ENCODE measurements at places on chromosomes 11 and 22. TPM values are rescaled to one million over a fixed set of nuclear protein-coding genes. Genes with fewer than 3 reads are reported as not detected.

Gene HORMAD2
- total RNA-seq: not detected

Gene SYCE3
- total RNA-seq: not detected

Gene CALCA
- total RNA-seq: not detected

Gene SLC25A1
- total RNA-seq: 50.3 TPM

GRCh38 chr11:72160319-72160718 lies 24.8 kb downstream of the FOLR3 start:
- DNase-seq: no peak

Gene EIF3M
- total RNA-seq: 162 TPM

DNA sequence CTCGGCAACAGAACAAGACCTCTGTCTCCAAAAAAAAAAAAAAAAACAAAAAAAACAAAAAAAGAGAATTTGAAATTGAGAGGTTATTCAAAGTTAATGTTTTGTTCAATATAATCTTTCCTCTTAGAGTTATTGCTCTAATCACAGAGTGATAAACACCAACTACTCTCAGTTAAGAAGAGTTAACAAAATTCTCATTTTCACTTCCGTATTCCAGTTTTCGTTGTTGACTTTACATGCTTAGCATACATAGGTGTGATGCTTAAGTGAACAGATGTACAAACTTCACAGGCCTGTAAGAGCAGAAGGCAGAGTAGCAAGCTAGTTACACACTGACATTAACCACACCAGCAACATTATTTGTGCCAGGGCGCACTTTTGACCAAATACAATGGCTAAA lies 12.3 kb downstream of the EIF4ENIF1 start:
- no peak for DNase-seq

DNA sequence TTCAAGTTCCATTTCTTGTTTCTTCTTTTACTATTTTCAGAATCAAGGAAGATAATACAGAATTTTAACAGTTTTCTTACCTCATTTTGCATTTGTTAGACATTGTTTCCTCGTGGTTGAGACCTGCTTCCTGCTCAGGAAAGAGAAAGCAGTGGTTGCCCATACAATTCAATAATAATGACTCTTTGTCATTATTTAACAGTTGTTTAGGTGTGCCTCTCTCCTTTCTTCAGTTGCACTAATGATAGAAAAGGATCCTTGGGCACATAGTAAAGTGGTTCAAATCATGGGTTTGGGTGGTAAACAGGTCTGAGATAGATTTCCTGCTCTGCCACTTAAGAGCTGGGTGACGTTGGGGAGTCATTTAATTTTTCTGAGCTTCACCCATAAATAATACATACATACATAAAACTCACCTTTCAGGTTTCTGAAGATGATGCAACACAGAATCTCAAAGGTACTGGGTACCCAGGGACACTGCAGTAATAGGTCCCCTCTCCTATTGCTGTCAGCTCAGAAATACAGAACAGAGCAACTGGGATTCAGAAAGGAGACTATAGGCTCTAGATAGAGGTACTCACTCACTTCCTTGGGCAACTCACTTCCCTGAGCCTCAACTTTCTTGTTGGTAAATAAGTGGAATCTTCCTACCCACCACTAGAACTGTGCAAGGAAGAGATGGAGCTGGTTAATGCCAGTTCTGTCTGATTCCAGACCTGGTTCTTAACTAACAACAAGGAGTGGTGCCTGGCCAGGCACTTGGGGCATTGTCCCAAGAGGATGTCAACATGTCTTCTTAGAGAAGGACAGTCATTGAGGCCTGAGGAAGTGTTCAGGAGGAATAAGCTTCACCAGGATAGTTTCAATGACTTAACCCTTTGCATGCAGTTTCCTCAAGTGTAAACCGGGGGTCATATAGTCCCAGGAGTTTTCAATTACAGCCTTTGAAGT lies 34.9 kb downstream of the CD44 start:
- no peak for DNase-seq

Gene ASCL3
- not detected for total RNA-seq

Gene HEPACAM
- not detected for total RNA-seq

DNA sequence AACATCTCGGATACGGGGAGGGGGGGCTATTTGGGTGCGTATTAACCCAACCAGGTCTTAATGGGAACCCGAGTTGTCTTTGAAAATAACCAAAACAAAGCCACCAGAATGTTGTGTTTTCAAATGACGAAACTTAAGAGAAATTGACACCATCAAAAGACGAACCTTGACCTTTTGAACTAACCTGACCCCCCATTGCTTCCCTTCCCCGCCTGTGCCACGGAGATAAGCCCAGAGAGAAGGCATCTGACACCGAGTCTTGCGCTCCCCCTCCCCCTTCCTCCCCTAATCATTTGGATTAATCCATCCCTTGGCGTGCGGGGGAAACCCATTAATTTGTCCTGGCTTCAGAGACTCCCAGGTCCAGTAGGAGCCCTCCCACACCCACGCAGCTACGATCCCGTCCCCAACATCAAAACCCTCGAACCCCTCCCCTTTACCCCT lies 4.5 kb upstream of the GCAT start:
- no peak for DNase-seq

Gene OR6M1
- total RNA-seq: not detected

Gene MRGPRX3
- not detected for total RNA-seq

Gene CST6
- total RNA-seq: 11.0 TPM

DNA sequence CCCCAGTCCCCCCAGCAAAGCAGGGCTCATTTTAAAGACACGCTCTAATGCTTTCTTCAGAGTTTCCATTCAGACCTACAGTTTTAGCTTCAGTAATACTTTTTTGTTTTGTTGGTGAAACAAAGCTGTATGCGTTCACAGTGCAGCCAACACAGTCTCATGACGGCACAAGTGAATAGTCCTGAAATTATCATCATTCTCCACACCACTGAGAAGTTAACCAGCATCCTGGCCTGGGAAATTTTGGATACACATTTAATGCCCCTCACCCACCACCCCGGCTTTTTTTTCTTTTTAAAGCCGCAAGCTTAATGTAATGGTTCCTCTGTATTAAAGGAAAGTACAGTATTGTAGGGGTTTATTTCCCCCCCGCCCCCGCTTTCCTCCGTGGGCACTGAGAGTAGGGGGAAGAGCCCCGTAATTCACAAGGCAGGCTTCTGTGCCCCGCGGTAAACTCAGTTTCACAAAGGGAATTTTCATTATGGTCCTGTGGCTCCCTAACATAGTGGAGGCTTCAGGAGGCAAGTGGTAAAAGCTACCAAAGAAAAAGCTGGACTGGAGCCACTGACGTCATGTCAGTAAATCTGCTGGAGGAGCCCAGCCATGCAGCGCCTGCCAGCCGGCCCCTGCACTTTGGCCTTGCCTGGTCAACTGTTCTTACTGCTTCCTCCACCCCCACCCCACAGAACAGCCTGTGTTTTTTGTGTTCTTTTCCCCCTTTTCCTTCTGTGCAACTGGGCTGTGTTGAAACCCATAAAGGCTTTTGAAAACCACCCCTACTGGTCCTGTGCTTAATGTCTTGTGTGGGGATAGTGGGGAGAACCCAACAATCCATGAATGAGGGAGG lies 18.2 kb downstream of the TEAD1 start:
- DNase-seq: peak; percentile 77

Gene KDM4D
- 0.68 TPM for total RNA-seq

- DNase-seq: peak; percentile 10
Measured at GRCh38 chr22:49340406-49340805, 487.3 kb downstream of the BRD1 start.

Gene PELI3
- total RNA-seq: 21.4 TPM

DNA sequence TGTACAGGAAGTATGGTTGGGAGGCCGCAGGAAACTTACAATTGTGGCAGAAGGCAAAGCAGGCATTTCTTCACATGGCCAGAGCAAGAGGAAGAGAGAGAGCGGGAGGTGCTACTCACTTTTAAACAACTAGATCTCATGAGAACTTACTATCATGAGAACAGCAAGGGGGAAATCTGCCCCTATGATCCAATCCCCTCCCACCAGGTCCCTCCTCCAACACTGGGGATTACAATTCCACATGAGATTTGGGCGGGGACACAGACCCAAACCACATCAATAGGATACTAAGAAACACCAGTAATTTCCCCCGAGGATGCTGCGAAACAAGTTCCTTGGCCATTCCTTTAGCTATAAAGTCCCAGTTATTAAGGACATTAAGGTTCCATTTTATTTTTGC lies 94.1 kb upstream of the SC5D start:
- DNase-seq: no peak

Gene OR8G1
- total RNA-seq: not detected

- no peak for DNase-seq
Measured at GRCh38 chr11:104343578-104343977, 179.6 kb upstream of the PDGFD start.

DNA sequence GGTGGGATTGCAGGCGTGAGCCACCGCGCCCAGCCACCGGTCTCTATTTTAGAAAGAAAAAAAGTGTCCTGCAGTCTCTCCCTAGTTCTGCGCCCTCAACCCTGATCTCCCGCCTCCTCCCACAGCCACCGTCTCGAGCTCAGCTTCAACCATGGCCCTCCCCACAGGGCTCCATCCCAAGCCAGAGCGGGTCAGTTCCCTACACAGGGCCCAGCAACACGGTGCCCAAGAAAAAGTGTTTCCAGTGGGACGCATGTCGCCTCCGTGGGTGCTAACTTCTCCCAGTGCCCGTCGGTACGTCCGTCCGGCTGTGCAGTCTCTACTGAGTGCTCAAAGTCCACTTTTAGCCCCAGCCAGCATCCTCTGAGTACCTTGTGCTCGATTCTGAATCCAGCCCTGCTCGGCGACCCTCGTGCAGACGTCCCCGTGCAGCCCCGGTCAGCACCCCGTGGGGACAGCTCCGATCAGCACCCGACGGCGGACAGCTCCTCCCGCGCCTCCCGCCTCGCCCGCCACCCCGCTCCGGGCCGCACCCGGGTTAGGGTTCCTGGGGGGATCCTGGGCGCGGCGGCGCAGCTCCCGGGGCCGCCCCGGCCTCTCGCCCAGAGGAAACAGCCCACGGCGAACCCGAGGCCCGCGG lies 657 bp upstream of the MAPK8IP2 start:
- no peak for DNase-seq

GRCh38 chr11:110710628-110711381 lies 1.4 kb downstream of the ARHGAP20 start:
- DNase-seq: peak; percentile 59

- no peak for DNase-seq
Measured at GRCh38 chr11:120109531-120109930, 28.4 kb downstream of the TRIM29 start.

Gene USP35
- 6.8 TPM for total RNA-seq

DNA sequence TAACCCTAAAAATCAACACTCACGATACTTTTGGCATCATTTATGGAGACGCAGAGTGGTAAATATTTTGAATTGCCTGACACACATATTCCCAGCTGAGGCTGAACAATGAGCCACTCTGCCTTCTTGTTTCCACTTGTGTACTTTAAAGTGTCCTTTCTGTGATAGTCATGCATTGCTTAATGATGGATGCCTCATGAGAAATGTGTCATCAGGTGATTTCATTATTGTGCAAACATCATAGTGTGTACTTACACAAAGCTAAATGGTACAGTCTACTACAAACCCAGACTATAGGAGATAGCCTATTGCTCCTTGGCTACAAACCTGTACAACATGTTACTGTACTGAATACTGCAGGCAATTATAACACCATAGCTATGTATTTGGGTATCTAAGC lies 44.2 kb downstream of the MRE11 start:
- DNase-seq: no peak

Gene CFL1
- total RNA-seq: 647 TPM

Gene P2RX3
- not detected for total RNA-seq

- DNase-seq: no peak
Measured at GRCh38 chr11:86116386-86116726, 47.5 kb upstream of the PICALM start.

DNA sequence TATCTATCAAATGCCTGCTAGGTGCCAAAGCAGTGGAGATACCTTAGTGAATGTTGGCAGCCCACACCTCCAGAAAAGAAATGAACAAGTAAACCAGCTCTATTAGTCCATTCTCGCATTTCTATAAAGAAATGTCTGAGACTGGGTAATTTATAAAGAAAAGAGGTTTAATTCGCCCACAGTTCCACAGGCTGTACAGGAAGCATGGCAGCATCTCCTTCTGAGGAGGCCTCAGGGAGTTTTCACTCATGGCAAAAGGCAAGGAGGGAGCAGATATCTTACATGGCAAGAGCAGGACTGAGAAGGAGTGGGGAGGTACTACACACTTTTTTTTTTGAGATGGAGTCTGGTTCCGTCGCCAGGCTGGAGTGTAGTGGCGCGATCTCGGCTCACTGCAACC lies 18.7 kb upstream of the ZC3H12C start:
- no peak for DNase-seq

Gene NAV2
- 36.9 TPM for total RNA-seq

DNA sequence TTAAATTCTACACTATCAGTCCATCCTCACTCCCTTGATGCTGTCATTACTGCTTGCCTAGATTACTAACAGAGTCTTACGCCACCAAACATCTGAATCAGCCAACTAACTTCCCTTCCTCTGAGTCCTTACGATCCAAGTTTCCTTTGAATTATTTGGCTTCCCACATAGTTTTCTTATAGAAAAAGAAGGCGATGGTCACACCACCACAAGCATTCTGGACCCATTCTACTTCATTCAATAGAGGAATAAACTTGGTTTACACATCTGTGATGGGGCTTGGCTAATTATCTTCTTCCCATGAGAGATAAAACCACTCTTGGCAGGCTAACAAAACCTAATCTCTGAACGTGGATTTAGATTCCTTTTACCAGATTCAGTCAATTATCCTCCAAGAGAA lies 35.0 kb downstream of the INTS4 start:
- no peak for DNase-seq

- DNase-seq: no peak
Measured at GRCh38 chr11:97963528-97964331, 1057.0 kb upstream of the CNTN5 start.

Gene SCN2B
- 1.6 TPM for total RNA-seq

DNA sequence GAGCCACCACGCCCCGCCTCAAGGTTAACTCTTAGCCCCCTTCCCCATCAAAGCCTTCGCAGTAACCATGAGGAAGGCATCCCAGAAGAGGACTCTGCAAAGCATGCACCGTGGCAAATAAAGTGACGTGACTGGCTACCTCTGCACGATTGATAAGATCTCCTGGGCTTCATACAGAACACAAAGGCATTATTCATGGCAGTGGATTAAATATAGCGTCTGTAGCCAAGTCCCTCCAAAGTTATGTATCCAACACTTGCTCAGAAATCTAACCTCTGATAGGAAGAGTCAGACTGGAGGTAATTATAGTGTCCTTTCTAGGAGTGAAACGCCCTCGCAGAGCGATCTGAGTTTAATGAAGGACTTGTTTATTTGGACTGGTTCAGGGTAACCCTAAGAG lies 22.4 kb downstream of the CPT1A start:
- no peak for DNase-seq

Gene PGM2L1
- 5.2 TPM for total RNA-seq

DNA sequence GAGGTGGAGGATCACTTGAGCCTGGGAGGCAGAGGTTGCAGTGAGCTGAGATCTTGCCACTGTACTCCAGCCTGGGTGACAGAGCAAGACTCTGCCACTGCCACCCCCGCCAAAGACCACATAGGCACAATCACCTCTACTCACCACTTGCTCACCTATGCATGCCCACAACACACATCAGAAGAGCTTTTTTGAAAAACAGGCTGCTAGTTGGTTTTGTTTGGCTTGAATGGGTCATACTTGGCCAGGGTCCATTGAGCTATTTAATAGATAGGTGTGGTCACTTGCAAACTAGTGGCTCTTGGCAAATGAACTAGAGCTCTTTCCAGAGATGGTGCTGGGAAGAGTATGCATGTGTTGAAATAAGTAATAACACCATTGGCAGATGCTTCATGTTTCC lies 80.1 kb downstream of the EMSY start:
- no peak for DNase-seq

Data from lower lobe of right lung (tissue), 2 donors.